ENCODE measurements at places on chromosomes 4 and X.

GRCh38 chr4:7342223-7343080, 92.3 kb downstream of the PSAPL1 start:
- H3K27me3 ChIP-seq, result no peaks in the 10 kb centered on the region
- DNase-seq, result no peak
- no peaks in the 10 kb centered on the region for H3K4me1 ChIP-seq
- H3K4me3 ChIP-seq, result no peak overlapping the region
- no peaks in the 10 kb centered on the region for H3K36me3 ChIP-seq

GRCh38 chr4:13829457-13829856, 201.9 kb upstream of the BOD1L1 start:
- H3K36me3 ChIP-seq, result no peaks in the 10 kb centered on the region
- no peaks in the 10 kb centered on the region for H3K27me3 ChIP-seq
- no peaks in the 10 kb centered on the region for H3K4me1 ChIP-seq
- no peak overlapping the region for H3K4me3 ChIP-seq

- no peaks in the 10 kb centered on the region for H3K27me3 ChIP-seq
- H3K27ac ChIP-seq, result no peak overlapping the region
- H3K4me3 ChIP-seq, result no peak overlapping the region
- DNase-seq, result peak; percentile 41
- H3K4me1 ChIP-seq, result no peaks in the 10 kb centered on the region
Measured at GRCh38 chr4:81404294-81404693, 67.4 kb downstream of the RASGEF1B start.

- DNase-seq, result no peak
- no peak overlapping the region for H3K4me3 ChIP-seq
- no peaks in the 10 kb centered on the region for H3K27me3 ChIP-seq
- no peak overlapping the region for H3K27ac ChIP-seq
Measured at GRCh38 chr4:7296661-7297335, 104.5 kb downstream of the SORCS2 start.

DNA sequence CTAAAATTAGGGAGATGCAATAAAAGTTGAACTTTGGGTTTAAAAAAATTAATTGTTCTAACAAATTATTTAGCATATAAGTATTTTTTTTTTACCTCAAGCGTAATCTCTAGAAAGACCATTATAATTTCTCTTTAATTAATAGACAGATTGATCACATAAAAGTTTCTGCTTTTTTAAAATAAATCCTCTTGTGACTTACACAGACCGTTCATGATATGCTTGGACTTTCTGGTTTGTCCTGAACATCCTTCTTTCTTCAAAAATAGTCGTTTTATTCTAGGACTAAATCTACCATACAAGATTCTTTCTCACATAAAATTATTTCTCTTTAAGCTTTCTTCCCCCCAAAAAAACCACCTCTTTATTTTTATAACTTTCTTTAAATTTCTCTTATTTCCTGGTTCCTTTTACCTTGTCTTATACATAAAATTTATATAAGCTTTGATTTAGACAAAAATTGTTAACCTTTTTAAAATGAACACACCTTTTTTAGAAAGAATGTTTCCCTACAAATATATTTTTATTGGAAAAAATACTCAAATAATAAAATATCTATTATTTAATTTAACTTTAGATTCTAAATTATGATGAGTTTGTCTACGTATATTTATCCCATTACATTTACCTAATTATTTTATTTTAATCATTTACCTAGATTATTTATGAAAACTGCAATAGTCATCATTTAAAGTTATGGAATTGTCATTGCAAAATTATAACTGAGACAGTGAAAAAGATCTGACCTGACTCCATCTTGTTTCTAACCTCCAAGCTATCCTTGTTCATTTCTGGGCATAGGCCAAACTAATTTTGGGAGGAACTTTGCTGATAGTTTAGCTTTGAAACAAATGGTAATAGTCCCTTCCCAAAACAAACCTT, 37.6 kb downstream of the PGRMC2 start:
- no peaks in the 10 kb centered on the region for H3K36me3 ChIP-seq
- no peak overlapping the region for H3K27ac ChIP-seq
- H3K4me3 ChIP-seq, result no peak overlapping the region
- peak; percentile 48 for DNase-seq
- no peaks in the 10 kb centered on the region for H3K27me3 ChIP-seq

DNA sequence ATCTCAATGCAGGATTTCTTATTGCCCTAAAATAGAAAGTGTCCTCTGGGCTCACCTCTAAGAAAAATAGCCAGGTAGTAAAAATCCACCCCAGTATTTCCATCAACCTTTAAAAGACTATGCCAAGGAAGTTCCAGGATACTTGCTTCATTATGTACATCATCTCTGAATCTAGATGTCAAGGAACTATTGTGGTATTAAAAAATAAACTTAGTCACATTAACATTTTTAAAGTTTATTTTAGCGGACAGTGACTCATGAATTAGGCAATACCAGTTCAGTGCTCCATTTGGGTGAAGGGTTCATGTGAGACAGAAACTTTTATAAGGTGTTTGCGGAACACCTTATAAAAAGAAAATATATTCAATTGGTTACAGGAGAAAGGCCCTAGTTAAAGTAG, 209.2 kb downstream of the ADAM29 start:
- H3K27me3 ChIP-seq, result no peaks in the 10 kb centered on the region
- DNase-seq, result no peak
- H3K27ac ChIP-seq, result no peak overlapping the region
- no peaks in the 10 kb centered on the region for H3K36me3 ChIP-seq

DNA sequence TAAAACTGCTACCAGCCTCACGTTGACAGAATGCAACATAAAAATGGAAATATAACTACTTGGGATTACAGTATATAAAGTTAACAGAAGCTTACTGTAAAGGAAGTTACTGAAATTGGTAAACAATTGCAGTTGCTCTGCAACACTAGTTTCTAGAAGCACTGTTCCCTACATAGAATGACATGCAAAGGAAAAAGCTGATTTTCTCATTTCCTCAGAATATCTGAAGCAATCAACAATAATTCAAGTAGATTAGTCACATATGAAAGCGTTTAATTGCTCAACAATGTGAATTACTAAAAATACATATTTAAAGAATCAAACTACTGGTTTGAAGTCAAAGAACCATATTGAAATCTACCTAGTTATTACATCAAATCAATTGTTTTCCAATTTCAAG, 31.8 kb downstream of the PDGFC start:
- no peak overlapping the region for H3K27ac ChIP-seq
- no peaks in the 10 kb centered on the region for H3K4me1 ChIP-seq
- no peak for DNase-seq

- no peak for DNase-seq
- H3K36me3 ChIP-seq, result no peaks in the 10 kb centered on the region
- H3K27me3 ChIP-seq, result no peaks in the 10 kb centered on the region
- H3K4me1 ChIP-seq, result no peaks in the 10 kb centered on the region
- no peak overlapping the region for H3K27ac ChIP-seq
Measured at GRCh38 chr4:69640289-69640688, 847 bp upstream of the UGT2A2 start.

GRCh38 chr4:138736362-138736761, 279.2 kb upstream of the NOCT start:
- H3K4me3 ChIP-seq, result no peak overlapping the region
- no peak for DNase-seq
- no peaks in the 10 kb centered on the region for H3K4me1 ChIP-seq
- no peak overlapping the region for H3K27ac ChIP-seq
- H3K27me3 ChIP-seq, result no peaks in the 10 kb centered on the region

DNA sequence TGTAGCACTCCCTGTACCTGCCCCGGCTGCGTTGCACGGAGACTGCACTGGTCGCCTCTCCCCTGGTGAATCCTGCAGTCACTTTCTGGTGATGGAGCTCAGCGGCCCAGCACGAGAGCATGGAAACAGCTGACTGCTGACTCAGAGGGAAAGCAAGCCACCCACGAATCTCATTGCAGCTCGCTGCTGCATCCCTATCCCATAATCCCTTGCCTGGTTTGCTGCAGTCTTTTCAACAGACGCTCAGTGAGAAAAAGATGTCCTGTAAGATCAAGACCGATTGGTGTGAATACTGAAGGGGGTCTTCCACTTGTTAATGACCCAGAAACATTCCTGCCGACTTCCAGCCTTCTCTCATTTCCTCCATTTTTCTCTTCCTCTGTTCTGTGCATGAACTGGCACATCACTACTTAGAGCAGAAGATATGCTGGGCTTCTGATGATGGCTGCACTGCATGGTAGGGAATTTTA, 52.9 kb downstream of the TRIM2 start:
- peak overlapping the region; percentile 22 for H3K4me3 ChIP-seq
- H3K27ac ChIP-seq, result peak overlapping the region; percentile 30
- peak; percentile 93 for DNase-seq
- H3K36me3 ChIP-seq, result no peaks in the 10 kb centered on the region
- peaks cover 9% of the 10 kb centered on the region for H3K4me1 ChIP-seq

DNA sequence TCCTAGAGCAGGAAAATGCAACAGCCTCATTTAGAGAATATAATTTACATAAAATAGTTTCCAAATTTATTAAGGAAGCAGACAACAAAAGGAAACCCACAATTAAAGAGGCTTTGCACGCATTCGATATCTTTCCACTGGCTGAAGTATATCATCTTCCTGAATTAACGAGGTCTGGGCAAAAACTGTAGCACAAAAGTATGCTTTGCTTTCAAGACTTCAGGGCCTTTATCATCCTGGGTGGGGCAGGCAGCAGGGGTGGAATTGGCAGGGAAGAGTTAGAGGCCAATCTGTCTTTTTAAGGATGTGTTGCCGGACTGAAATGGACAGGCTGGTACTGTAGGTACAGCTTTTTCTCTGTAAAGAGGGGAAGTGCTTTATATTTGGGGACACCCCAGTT, 17.0 kb upstream of the STX18 start:
- H3K27ac ChIP-seq, result no peak overlapping the region
- H3K36me3 ChIP-seq, result no peaks in the 10 kb centered on the region
- H3K4me1 ChIP-seq, result peaks cover 4% of the 10 kb centered on the region
- no peak for DNase-seq
